Lower lobe of right lung (tissue), 2 donors: ENCODE measurements at places on chromosomes 11 and 22. TPM values are rescaled to one million over a fixed set of nuclear protein-coding genes. Genes with fewer than 3 reads are reported as not detected.

The CREB3L1 gene
- total RNA-seq: 40.5 TPM

The OR8D1 gene
- total RNA-seq: not detected

The PRRG4 gene
- 12.0 TPM for total RNA-seq

The TST gene
- 48.3 TPM for total RNA-seq

The CACNA1I gene
- 0.21 TPM for total RNA-seq

The OPCML gene
- total RNA-seq: 0.12 TPM

The ADM2 gene
- total RNA-seq: 1.5 TPM

The ZFPL1 gene
- total RNA-seq: 29.0 TPM

The TPBGL gene
- total RNA-seq: 0.47 TPM

The LYVE1 gene
- 95.2 TPM for total RNA-seq

The MYO7A gene
- 5.5 TPM for total RNA-seq

The NFAM1 gene
- 21.8 TPM for total RNA-seq

The MMP12 gene
- total RNA-seq: 0.27 TPM

The B4GAT1 gene
- total RNA-seq: 22.6 TPM

The AQP11 gene
- 0.18 TPM for total RNA-seq

The EP300 gene
- total RNA-seq: 73.7 TPM

The ENTHD1 gene
- not detected for total RNA-seq

The KCNQ1OT1 gene
- total RNA-seq: 1.6 TPM
